ENCODE measurements at places on chromosomes 12 and 14.

DNA sequence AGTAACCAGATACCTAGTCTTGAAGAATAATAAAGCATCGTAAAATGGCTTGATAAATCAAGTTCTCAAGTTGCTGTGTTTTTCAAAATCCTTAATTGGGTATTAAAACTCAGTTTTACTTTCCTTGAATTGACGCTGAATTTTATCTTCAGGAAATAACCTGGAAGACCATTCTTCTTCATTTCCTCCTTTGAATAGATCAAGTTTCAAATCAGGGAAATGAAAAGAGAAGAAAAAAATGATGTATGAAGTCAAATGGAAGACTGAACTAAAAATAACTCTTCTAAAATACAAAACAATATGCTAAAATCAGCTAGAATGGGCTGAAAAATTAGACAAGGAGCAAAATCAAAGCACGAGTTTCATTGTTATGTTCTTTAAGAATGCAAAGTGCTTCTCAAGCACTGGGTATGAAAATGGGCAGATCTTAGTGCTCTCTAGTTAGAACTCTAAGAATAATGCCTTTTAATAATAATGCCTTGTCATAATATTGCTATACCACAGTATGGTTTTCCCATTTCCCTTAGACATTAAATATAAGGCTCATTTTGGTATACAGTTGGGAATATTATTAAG, 54.6 kb upstream of the CLEC14A start:
- DNase-seq = no peak

GRCh38 chr14:33404054-33404453, 465.4 kb downstream of the NPAS3 start:
- DNase-seq = no peak

GRCh38 chr14:79011091-79011919, 841.1 kb downstream of the NRXN3 start:
- no peak for DNase-seq

DNA sequence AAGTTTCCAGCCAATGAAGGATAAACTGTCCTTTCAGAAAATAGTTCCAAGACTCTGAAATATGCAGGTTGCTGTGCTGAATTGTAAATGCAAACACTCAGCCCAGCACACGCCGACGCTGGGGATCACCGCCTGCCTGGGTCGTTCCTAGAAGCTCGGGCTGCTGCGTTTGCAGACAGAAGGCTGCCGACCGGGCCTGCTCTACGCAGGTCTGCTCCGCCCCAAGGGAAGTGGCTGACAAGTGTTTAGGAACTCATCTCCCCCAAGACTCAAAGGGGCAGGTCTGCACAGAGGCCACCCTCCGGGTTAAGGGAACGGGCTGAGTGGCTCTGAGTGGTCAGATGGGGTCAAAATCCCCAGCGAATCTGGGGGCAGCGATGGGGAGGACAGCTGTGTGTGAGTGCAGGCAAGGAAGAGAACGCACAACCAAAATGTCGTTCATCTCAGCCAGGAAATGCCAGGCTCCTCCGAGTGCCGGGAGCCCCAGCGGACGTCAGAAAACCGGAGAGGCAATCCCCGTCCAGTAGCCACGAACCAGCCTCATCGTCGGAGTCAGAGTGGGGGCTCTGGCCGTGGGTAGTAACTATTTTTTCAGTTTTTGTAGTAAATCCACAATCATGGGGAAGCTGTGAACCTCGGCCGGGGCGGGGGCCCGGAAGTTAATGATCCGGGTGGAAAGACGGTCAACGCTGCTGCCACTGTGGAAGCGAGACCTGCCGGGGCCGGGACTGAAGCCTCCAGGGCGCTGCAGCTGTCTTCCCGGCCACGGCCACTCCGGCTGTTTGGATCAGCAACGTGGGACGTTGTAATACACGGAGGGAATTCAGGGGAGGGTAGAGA, 6.0 kb downstream of the GALNT9 start:
- no peak for DNase-seq

DNA sequence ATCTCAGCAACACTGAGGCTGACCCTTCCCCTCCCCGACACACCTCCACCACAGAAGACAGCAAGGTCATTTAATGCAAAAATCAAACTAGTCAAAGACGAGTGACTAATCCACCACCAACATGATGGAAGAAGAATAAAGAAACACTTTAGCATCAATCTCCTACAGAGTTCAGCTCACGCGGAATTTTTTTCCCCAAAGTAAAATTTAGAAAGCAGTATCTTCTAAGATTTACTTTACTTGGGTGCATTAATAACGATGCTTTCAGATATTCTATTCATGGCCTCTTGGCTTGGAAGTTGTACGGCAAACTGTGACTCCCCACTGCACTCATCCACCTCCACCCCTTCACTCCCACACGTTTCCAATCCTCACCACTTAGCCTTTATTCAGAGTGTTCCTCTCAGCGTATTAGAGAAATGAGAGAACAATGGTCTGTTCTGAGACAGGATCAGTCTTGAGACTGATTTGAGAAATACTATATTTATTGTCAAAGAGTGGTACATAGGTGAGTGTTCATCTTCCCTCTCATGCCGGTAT, 1.9 kb downstream of the EGLN3 start:
- no peak for DNase-seq
